Stimulated activated CD4-positive, alpha-beta T cell treated with anti-CD3 and anti-CD28 coated beads, Interleukin-4, amount 100 ng/mL, for 24 hours (primary cell): ENCODE measurements at places on chromosomes 6 and 20.

DNA sequence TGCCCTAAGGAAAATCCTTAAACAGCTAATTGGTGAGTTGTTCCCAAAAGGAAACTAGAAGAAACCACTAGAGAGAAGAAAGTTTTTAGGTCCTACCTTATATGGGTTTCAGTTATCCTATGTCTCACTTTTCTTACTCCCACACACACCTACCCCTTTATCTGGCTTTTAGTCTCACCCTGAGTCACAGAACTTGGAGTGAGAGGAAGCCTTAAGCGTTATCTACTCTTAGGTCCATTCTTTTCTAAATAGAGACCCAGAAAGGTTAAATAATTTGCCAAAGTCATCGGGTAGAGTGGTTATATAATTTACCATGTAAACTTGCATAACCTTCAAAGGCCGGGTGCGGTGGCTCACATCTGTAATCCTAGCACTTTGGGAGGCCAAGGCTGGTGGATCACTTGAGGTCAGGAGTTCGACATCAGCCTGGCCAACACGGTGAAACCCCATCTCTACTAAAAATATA lies 4.3 kb upstream of the RPP21 start:
- no peak for DNase-seq

DNA sequence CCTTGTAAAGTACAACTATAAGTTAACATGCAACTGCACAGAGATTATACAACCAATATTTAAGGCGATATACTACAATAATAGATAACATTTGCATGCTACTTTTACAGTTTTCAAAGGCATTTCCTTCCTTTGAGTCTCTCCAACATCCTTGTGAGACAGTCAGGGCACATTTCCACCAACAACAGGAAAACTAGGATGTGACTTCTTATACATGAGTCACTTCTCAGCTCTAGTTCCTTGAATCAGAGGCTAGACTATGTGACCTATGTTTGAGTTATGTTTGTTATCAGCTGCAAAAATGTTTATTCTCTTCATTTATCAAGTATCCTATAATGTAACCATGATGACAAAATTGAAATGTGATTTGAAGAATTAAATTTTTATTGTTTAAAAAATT lies 51.7 kb upstream of the TFAP2D start:
- no peak for DNase-seq

- DNase-seq, result no peak
Observed at GRCh38 chr6:99614430-99615186, 8.0 kb downstream of the PRDM13 start.

GRCh38 chr6:82264824-82265223 lies 17.3 kb upstream of the IBTK start:
- no peak for DNase-seq
